Activated CD4-positive, alpha-beta memory T cell treated with anti-CD3 and anti-CD28 coated beads for 36 hours (primary cell): ENCODE measurements at places on chromosomes 3 and 15. TPM values are rescaled to one million over a fixed set of nuclear protein-coding genes. Genes with fewer than 3 reads are reported as not detected.
A peak's percentile ranks its signal among the peaks of the same experiment; 100 is the strongest.

NR2E3 gene
- total RNA-seq: not detected

CCR9 gene
- not detected for total RNA-seq

LMAN1L gene
- total RNA-seq: not detected

ADAMTS9 gene
- total RNA-seq: not detected

BFSP2 gene
- not detected for total RNA-seq

SH2D7 gene
- not detected for total RNA-seq

GP9 gene
- not detected for total RNA-seq

LSMEM2 gene
- total RNA-seq: not detected

RAB5A gene
- 55.6 TPM for total RNA-seq

TGM5 gene
- total RNA-seq: not detected

TNFAIP8L3 gene
- total RNA-seq: 0.19 TPM

OR5K2 gene
- total RNA-seq: not detected

GPR156 gene
- not detected for total RNA-seq

GRCh38 chr3:64363842-64364241 lies 138.6 kb upstream of the PRICKLE2 start:
- no peaks in the 10 kb centered on the region for H3K4me1 ChIP-seq
- DNase-seq: no peak
- no peak overlapping the region for H3K27ac ChIP-seq
- no peaks in the 10 kb centered on the region for H3K36me3 ChIP-seq
- no peak overlapping the region for H3K4me3 ChIP-seq

DNA sequence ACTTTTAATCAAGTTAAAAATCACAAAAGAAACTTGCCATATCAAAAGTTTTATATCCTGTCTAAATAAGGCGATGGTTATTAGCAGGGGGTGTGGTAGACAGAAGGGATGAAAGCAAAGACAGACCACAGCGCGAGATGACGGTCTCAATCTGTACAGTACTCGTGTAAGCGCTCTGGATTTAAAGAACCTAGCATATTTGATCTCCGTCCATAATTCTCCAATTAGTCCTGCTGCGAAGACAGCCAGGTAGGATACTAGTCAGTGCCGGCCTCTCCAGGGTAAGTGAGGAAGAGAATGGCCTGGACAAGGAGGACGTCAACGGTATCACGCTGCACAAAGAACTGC lies 701 bp downstream of the SGO1 start:
- H3K27ac ChIP-seq: no peak overlapping the region
- peaks cover 12% of the 10 kb centered on the region for H3K36me3 ChIP-seq
- H3K27me3 ChIP-seq: no peaks in the 10 kb centered on the region
- no peaks in the 10 kb centered on the region for H3K4me1 ChIP-seq

GRCh38 chr3:147940405-147941193 lies 531.4 kb downstream of the ZIC1 start:
- no peak for DNase-seq
- no peak overlapping the region for H3K4me3 ChIP-seq
- no peaks in the 10 kb centered on the region for H3K4me1 ChIP-seq
- H3K27ac ChIP-seq: no peak overlapping the region

- H3K4me1 ChIP-seq: peaks cover 55% of the 10 kb centered on the region
- H3K4me3 ChIP-seq: no peak overlapping the region
These were observed 8.3 kb downstream of the TADA3 start for GRCh38 chr3:9783954-9784353.

DNA sequence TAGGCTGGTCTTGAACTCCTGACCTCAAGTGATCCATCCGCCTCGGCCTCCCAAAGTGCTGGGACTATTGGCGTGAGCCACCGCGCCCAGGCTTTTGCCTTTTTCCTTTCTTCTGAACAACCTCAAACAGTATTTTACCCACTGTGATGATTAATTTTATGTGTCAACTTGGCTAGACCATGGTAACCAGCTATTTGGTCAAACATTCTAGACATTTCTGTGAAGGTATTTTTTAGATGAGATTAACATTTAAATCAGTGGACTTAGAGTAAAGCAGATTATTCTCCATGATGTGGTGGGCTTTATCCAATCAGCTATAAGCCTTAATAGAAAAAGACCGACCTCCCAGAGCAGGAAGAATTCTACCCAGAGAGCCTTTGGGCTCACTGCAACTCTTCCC lies 6.0 kb downstream of the SPATA12 start:
- no peak overlapping the region for H3K27ac ChIP-seq
- no peaks in the 10 kb centered on the region for H3K36me3 ChIP-seq
- no peak for DNase-seq

DNA sequence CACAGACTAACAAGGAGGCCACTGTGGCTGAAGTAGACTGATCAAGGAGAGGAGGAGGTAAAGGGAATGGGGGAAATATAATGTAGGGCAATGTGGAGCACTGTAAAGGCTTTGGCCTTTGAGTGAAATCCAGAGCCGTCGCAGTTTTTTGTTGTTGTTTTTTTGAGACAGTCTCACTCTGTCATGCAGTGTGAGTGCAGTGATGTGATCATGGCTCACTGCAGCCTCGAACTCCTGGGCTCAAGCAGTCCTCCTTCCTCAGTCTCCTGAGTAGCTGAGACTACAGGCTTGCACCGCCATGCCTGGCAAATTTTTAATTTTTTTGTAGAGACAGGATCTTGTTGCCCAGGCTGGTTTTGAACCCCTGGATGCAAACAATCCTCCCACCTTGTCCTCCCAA lies 32.2 kb downstream of the PPP4R2 start:
- H3K4me3 ChIP-seq: no peak overlapping the region
- H3K4me1 ChIP-seq: peaks cover 88% of the 10 kb centered on the region
- peak; percentile 13 for DNase-seq

DNA sequence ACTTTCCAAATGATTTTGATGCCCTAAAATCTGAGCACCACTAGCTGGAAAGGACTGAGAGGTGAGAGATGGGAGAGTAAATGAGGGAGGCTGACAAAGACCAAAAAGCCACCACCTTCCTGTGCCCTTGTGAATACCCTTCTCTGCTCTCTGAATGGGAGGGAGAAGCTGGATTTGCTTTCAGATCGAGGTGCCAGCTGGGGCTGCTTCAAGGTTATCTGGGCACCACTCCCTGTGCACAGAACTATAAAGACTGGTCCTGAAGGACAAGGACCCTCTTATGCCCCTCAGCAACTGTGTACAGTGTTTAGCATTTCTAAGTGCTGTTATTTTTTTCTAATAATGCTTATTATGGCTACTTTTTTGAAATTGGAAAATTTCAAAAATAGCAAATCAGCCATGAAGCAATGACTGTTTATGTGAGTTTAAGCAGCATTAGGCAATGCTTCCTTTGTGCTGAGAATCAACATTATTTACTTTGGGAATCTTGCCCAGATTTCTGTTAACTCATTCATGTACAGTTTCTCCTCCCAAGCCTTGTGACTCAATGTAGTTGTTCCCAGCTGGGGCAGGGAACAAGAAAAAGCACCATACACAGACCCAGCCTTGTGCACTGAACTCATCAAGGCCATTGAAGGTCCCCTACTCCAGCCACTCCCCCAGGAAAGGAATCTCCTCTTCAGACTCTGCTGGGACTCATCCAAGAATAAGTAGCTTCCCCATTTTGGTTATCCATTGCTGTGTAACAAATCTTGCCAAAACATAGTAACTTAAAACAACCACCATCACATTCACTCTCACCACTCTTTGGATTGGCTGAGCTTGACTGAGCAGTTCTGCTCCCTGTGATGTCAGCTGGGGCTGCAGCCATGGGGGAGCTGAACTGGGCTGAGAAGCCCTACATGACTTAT lies 37.3 kb upstream of the CDV3 start:
- H3K4me1 ChIP-seq: no peaks in the 10 kb centered on the region
- DNase-seq: no peak
- H3K27ac ChIP-seq: no peak overlapping the region
- H3K27me3 ChIP-seq: no peaks in the 10 kb centered on the region

DNA sequence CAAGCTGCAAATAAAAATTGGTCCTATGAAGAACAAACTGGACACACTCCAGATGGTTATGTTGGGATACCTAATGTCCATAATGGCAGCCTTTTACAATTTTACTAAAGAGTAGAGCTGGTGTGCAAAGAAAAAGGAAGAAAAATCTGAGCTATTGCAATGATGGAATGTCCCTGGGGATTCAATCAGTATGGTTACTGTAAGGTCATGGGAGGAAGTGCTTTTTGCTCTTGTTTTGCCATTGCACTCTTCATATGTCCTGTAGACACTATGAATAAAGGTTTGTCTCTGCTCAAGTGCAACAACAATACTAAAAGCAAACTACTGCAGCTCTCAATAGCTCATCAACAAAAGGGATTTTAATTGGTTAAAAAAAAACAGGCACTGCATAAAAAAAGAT lies 5.4 kb downstream of the PFN2 start:
- peaks cover 7% of the 10 kb centered on the region for H3K4me1 ChIP-seq
- peaks cover 2% of the 10 kb centered on the region for H3K36me3 ChIP-seq
- no peak overlapping the region for H3K4me3 ChIP-seq
- no peak overlapping the region for H3K27ac ChIP-seq

GRCh38 chr3:16816048-16816780 lies 68.5 kb upstream of the PLCL2 start:
- H3K36me3 ChIP-seq: peaks cover 5% of the 10 kb centered on the region
- no peak overlapping the region for H3K27ac ChIP-seq
- no peaks in the 10 kb centered on the region for H3K27me3 ChIP-seq
- H3K4me3 ChIP-seq: no peak overlapping the region
- H3K4me1 ChIP-seq: peaks cover 24% of the 10 kb centered on the region

GRCh38 chr15:70680817-70681216 lies 82.5 kb downstream of the UACA start:
- H3K36me3 ChIP-seq: no peaks in the 10 kb centered on the region
- H3K27ac ChIP-seq: no peak overlapping the region
- peaks cover 2% of the 10 kb centered on the region for H3K4me1 ChIP-seq
- peaks cover 7% of the 10 kb centered on the region for H3K27me3 ChIP-seq
- DNase-seq: no peak

DNA sequence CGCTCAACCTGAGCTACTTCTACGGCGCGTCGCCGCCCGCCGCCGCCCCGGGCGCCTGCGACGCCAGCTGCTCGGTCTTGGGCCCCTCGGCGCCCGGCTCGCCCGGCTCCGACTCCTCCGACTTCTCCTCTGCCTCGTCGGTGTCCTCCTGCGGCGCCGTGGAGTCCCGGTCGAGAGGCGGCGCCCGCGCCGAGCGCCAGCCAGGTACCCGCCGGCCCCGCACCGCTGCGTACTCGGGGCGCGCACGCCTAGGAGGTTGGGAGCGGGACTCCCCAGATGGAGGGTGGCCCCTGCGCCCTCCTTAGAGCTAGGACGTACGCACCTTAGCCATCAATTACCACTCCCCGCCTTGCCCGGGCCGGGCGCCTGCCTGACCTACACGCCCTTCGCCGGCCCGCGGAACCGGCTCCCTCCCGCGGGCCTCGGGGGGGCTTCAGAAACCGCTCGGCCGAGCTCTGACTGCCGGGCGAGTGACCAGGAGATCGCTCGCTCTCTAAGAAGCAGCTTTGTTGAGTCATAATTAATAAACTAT lies 466 bp downstream of the NFKBIZ start:
- peak overlapping the region; percentile 99 for H3K27ac ChIP-seq
- DNase-seq: peak; percentile 66
- H3K27me3 ChIP-seq: no peaks in the 10 kb centered on the region
- H3K36me3 ChIP-seq: peaks cover 52% of the 10 kb centered on the region
- H3K4me1 ChIP-seq: peaks cover 49% of the 10 kb centered on the region

GRCh38 chr15:48777645-48778330 lies 33.1 kb downstream of the CEP152 start:
- no peaks in the 10 kb centered on the region for H3K27me3 ChIP-seq
- no peak overlapping the region for H3K27ac ChIP-seq
- H3K36me3 ChIP-seq: peaks cover 58% of the 10 kb centered on the region
- peaks cover 3% of the 10 kb centered on the region for H3K4me1 ChIP-seq

GRCh38 chr3:99833617-99834205 lies 16.0 kb downstream of the CMSS1 start:
- H3K36me3 ChIP-seq: no peaks in the 10 kb centered on the region
- H3K27me3 ChIP-seq: no peaks in the 10 kb centered on the region
- H3K4me1 ChIP-seq: peaks cover 20% of the 10 kb centered on the region
- no peak overlapping the region for H3K27ac ChIP-seq
- H3K4me3 ChIP-seq: no peak overlapping the region

GRCh38 chr3:70276901-70277300 lies 35.5 kb downstream of the MDFIC2 start:
- H3K4me3 ChIP-seq: no peak overlapping the region
- H3K27me3 ChIP-seq: no peaks in the 10 kb centered on the region
- DNase-seq: no peak

DNA sequence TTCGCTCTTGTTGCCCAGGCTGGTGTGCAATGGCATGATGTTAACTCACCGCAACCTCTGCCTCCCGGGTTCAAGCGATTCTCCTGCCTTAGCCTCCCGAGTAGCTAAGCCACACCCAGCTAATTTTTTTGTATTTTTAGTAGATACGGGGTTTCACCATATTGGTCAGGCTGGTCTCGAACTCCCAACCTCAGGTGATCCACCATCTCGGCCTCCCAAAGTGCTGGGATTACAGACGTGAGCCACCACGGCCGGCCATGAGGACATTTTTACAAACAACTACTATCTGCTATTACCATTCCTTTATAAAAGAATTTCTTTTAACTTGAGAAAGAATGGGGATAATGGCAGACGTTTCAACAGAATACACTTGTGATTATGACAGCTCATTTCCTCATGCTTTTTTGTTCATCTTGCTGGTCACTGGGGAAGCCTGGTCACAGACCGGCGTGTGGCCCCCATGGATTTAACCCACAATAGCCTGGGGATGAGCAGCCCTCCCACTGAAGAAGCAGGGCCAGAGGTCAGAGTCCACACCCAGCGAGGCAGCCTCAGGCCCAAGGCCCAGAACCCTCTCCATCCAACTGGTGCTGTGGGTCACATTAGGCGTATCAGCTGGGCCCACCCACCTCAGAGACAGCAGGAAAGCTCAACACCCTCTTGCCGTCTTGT lies 112.0 kb downstream of the LIPC start:
- no peak for DNase-seq
- no peak overlapping the region for H3K27ac ChIP-seq
- no peaks in the 10 kb centered on the region for H3K27me3 ChIP-seq
- H3K4me3 ChIP-seq: no peak overlapping the region

DNA sequence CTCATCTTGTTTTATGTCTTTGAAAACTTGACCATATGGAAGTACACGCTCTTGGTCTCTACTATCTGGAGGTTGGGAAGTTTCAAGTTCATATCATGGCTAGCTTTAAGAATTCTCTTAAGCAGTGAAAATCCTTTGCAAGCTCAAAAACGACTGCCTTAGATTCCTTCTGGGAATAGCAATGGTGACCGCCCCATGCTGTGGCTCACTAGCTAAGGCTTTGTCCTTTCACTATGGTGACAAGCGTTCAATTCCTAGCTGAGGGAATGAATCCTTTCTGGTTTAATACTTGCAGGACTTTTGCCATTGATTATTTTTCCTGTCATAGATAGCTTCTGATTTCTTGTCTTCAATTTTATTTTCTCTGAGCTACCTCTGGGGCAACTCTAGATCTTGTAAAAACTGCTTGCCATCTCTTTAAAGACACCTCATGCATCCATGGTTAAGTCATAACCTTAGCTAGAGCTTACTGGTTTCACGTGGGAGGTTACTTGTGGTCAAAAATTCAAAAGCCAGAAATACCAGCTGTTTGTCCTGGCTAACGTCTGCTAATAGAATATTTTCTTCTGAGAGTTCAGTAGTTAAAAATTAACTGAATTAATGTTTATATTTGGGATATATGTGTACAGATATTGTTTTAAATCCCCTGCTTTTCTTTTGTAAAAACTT lies 673.4 kb upstream of the CBLB start:
- H3K4me1 ChIP-seq: no peaks in the 10 kb centered on the region
- H3K4me3 ChIP-seq: no peak overlapping the region
- no peaks in the 10 kb centered on the region for H3K27me3 ChIP-seq
- DNase-seq: no peak

GRCh38 chr15:69075440-69075839 lies 60.9 kb downstream of the NOX5 start:
- H3K27ac ChIP-seq: no peak overlapping the region
- no peak for DNase-seq
- H3K4me3 ChIP-seq: no peak overlapping the region
- peaks cover 28% of the 10 kb centered on the region for H3K27me3 ChIP-seq
- peaks cover 11% of the 10 kb centered on the region for H3K4me1 ChIP-seq
